Choroid plexus epithelial cell (primary cell): ENCODE measurements at places on chromosomes 11 and 22.

- DNase-seq = peak; percentile 4
Measured at GRCh38 chr11:91946397-91946951, 278.1 kb upstream of the FAT3 start.

DNA sequence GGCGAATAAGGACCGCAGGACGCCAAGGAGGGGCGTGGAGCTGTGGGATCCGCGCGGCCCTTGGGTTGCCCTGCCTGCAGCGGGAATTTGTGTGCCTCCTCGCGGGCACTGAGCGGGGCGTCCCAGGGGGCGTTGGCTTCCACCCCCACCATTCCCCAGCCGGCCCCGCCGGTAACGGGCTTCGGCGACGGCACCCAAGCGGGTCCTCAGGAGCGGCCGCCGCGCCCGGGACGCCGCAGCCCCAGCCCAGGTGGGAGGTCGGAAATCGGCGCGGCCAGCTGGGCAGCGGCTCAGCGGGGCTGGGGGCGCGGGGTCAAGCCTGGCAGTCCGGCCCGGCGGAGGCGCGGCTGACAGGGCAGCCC is 320 bp downstream of the CLTCL1 start:
- no peak for DNase-seq

DNA sequence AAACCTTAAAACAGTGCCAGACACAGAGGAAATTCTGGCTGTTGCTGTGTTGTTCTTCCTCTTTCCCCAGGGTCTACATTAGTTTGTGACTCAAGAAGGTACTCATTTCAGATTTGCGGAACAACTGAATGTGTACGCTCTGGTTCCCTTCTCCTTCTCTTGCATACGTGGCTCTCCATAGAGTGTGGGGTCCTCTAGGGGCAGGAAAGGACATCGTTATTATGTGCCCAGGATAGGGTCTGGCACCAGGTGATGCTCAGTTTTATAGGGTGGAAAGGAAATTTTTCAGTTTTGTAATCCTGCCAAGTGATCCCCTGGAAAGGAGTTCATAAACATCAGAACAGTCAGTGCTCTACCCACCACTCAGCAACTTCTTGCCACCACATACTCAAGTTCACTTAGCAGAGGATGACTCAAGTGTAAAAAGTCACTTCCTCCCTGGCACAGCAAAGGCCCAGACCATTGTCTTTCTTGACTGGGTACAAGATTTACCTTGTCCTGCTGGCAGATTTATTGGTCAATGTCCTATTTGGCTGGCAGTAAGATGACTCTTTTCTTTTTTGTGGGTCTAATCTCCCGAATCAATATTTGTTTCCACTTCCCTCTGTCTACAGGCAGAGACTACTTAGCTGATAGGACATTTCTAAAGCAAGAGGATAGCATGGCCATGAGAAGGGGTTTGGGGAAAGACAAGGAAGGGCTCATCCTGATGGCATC is 246.0 kb upstream of the TENM4 start:
- no peak for DNase-seq

DNA sequence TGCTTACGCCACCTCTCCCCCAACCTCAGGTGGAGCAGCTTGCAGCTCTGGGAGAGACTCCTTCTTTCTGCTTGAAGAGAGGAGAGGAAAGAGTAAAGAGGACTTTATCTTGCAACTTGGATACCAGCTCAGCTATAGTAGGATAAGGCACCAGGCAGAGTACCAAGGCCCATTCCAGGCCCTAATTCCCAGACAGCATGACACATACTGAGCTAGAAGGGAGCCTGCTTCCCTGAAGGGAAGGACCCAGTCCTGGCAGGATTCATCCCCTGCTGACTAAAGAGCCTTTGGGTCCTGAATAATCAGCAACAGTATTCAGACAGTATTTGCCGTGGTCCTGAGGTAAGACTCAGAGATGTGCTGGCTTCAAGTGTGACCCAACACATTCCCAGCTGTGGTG is 41.4 kb downstream of the PPME1 start:
- no peak for DNase-seq

DNA sequence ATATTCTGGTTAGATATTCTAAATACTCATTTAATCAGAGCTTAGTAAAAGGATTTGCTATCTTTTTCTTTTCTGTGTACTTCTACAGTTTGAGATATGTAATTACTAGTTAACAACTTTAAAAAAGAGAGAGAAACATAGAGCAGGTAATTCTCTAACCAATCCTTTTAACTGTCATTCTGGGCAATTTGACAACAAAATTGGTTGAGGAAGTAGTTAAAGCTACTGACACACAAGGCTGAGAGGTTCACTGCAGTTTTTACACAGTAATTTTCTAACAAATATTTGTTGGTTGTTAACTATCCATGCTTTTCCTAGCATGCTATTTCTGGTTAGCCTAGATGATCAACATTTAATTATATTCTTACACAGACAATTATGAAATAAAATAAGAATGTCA is 3.6 kb downstream of the SOX6 start:
- DNase-seq = no peak

- no peak for DNase-seq
Measured at GRCh38 chr22:41178425-41178975, 26.6 kb upstream of the L3MBTL2 start.

DNA sequence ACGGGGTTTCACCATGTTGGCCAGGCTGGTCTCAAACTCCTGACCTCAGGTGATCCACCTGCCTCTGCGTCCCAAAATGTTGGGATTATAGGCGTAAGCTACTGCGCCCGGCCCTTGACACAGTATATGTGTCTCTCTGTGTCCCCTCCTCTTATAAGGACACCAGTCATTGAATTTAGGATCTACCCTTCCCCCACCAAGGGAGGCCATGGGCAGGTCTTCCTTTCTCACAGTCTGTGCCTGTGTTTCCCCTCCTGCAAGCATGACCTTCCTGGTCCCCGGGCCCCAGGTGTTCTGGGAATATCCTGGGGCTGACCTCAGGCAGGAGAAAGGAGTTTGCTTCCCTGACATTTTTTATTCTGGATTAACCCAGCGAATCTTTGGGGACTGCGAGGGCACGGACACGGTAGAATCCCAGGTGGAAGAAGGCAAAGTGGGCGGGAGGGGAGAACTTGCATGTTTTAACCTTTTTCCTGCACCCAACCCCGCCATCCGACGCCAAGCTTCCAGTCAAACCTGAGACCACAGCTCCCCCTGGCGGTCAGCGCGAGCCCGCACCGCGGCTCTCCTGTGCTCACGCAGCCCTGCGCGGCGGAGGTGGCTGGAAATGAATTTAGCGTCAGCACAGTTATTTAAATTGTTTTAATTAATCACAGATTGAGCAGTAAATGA is 42.1 kb upstream of the ISX start:
- peak; percentile 36 for DNase-seq

DNA sequence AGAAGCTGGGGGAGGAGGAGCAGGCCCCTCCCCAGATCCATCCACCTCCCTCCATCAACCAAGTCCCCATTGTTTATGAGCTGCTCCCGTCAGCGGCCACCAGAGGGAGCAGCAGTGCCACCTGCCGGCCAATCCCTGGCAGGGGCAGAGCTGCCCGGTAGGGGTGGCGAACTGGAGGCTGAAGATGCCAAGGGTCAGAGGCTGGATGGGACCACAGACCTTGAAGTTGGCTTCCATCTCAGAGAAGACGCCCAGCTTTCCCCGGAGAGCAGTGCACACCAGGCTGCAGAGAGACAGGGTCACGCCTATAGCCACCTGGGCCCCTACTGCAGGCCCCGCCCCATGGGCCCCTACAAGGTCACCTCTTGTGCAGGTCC is 3.6 kb downstream of the FIBP start:
- DNase-seq = peak; percentile 80

- DNase-seq = no peak
Measured at GRCh38 chr11:86377972-86378371, 3.3 kb downstream of the CCDC81 start.

DNA sequence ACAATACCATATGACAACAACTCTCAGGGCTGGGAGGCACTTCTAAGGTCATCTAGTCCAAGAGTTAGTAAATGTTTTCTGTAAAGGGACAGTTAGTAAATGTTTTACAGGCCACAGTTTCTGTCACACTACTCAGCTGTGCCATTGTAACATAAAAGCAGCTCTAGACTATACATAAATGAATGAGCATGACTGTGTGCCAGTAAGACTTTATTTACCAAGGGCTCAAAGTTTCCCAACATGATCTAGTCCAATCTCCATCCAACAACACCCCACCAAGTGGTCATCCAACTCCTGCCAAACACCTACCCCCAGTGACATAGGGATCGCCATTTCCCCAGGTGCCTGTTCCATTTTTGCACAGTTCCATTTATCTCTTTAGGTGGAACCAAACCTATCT is 12.1 kb downstream of the SERGEF start:
- DNase-seq = no peak

GRCh38 chr11:122895563-122895962 is 13.0 kb downstream of the JHY start:
- DNase-seq = no peak

- DNase-seq = no peak
Measured at GRCh38 chr22:38264322-38264843, 8.4 kb downstream of the TMEM184B start.

GRCh38 chr11:60657888-60658287 is 41.5 kb upstream of the MS4A8 start:
- no peak for DNase-seq

DNA sequence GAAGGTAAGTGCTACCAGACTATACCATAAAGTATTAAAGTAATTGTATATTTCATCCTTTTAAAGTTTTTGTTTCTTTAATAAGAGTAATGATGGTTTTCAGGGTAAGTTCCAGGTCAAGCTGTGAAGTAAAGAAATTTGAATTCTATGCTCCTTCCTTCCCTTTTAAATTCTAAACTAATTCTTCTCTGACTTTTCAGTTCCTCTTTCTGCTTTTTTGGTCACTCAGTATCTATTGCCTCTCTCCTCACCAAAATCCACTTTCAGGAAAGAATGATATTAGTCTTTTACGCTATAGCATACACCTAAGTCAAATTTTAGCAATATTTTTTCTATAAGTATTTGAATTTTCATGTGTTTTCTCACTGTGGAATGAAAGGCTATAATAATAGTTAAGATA is 8.2 kb downstream of the MMP8 start:
- DNase-seq = no peak
